ENCODE measurements at places on chromosomes 1 and 21. TPM values are rescaled to one million over a fixed set of nuclear protein-coding genes. Genes with fewer than 3 reads are reported as not detected.

GRCh38 chr1:16042096-16042495 is 1.5 kb upstream of the CLCNKB start:
- no peak for DNase-seq

DNA sequence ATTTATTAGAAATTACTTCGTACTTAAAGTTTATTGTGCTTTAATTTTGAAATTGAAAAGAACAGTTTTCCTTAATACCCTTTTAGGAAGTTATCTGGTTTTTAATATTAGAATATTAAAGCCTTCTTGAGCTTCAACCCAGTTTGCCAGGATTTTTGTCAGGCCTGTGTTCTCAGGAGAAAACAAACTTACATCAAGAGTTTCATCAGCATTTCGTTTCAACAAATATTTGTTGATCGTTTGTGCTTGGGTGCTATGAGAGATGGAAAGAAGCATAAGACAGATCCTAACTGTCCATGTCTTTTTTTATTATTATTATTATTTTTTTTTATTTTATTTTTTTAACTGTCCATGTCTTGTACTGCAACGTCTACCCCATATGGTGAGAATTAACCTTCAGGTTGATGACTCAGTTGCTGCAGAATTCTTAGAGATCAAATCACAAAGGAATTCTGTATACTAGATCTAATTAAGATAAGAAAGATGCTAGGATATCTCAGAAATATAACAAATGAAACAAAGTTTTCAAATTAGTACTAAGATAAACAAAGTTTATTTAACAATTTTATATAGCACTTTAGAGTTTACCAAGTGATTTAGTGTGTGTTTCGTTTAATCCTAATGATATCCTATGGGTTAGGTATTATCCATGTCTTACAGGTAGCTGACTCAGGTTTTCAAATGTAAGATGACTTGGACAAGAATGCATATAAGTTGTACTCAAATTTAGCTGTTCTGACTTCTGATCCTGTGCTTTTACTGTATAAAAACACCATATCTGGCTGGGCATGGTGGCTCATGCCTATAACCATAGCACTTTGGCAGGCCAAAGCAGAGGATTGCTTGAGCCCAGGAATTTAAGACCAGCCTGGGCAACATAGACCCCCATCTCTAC is 14.3 kb downstream of the FBXO28 start:
- peak; percentile 41 for DNase-seq

DNA sequence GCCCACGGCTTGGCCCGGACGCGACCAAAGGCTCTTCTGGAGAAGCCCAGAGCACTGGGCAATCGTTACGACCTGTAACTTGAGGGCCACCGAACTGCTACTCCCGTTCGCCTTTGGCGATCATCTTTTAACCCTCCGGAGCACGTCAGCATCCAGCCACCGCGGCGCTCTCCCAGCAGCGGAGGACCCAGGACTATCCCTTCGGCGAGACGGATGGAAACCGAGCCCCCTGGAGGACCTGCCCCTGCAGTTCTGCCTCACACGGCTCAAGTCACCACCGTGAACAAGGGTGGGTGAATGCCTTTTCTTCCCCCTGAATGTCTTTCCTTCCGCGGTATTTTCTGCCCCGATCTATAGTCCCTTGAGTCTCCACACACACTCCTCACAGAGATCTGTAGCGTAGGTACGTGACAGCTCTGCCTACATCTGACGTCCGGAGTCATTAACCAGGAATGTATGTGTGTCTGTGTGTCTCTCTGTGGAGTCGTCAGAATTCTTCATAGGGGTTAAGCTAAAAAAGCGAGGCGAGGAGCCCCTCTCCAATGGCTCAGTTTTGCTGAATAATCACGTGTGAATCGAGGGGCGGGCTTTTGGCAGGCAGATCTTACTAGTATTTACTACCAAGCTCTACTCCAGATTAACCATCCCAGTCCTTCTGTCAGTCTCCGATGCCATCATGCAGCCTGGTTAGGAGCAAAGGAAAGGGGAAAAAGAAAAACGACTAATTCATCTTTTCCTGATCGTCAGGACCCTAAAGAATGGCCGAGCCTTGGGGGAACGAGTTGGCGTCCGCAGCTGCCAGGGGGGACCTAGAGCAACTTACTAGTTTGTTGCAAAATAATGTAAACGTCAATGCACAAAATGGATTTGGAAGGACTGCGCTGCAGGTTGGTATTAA is at the start of gene CDKN2C:
Gene CDKN2C (plus strand): TSS at position 635 of the 898 bp plus-strand sequence. CDS start 124 bp downstream, at position 759.
- DNase-seq: peak; percentile 92

The PCP4 gene
- total RNA-seq: not detected

GRCh38 chr1:51497340-51497739 is 21.7 kb downstream of the EPS15 start:
- DNase-seq: no peak

The HAO2 gene
- total RNA-seq: not detected

The AURKAIP1 gene
- 82.0 TPM for total RNA-seq

- peak; percentile 62 for DNase-seq
Measured at GRCh38 chr1:16145030-16145661, 10.7 kb downstream of the EPHA2 start.

The TRNP1 gene
- total RNA-seq: 19.1 TPM

- DNase-seq: no peak
Measured at GRCh38 chr1:112318263-112318662, 77.8 kb upstream of the CTTNBP2NL start.

DNA sequence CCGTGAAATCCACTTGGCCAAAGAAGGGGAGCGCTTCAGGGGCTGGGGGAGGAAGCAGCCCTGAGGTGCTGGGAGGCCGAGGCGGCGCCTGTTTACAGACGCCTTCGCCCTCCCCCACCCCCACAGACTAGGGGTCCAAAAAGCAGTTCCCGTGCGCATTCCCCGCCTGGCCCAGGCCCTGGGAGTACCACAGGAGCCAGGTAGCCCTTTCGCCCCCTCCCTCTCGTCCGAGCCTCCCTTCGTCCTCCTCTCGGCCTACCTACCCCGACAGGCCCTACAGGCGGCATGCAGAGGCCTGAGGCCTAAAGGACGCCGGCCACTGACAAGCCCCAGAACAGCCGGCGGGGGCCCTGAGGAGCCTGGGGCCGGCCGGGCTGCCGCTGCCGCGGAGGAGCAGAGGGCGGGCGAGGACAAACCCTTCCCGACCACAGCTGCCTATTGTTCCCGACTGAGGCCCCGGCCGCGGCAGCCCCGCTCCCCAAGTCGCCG is 522 bp downstream of the RC3H1 start:
- peak; percentile 40 for DNase-seq

The DNAH14 gene
- total RNA-seq: 33.9 TPM

The GART gene
- total RNA-seq: 75.4 TPM

DNA sequence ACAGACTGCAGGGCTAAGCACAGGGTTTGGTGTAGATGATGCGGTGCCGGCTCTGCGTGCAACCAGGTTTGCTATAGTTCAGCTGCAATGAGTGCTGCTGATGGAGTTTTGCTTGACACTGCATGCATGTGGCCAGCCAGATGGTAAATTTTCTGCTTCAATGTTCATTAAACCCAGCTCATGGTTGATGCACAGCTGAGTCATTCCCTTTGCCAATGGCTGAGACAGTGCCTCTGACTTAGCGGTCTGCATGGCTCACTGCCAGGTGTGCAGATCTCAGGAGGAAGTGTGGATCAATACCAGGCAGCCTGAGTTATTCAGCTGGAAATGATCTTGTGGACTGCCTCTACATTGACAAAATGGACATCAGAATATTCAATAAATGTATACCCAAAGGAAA is 172.7 kb upstream of the ZP4 start:
- peak; percentile 41 for DNase-seq

DNA sequence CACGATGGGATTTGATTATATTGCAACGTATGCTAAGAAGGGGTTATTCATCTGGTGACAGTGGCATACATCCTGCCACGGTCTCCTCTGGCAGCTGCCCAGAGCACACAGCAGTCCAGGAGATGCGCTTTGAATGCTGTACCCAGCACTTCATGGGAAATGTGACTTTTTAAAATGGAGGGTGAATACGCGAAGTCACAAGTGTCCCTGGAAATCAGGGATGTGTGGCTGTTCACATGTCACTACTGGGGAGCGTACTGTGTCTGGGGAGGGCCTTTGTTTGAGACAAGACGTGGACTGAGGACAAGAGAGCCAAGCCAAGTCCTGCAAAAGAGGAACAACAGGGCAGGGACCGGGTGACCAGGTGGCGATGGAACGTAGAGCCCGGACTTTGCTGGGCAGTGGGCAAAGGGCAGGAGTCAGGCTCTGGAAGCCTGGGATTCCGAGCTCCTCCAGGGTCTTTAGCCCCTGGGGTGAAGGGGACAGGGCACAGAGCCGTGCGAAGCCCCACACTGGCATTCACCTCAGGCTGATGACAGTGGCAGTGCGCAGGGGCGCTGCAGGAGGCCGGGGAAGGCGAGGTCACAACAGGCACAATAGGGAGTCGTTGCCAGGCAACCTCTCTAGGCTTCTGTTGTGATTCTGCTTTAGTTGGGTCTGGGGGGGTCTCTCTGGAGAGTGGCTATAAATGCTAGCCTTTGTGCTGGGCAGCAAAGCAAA is 11.4 kb upstream of the ZBTB21 start:
- no peak for DNase-seq

The CRYAA gene
- not detected for total RNA-seq

The UCHL5 gene
- 35.6 TPM for total RNA-seq

DNA sequence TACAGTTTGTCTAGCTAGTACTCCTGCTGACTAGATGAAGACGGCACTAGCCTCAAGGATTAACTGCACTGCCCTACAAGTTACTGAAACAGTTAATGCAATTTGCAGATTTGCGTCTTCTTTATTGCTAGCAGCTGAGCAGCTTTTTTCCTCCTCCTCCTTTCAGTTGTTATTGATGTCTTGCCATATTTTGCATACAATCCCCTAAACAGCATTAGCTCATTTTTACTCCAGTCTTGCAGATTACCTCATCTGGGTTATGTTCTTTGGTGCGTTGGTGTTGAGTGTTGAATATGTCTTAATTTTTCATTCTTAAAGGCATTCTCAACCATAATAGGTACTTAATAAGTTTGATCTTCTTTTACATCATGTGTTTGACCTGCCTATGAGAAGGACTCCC is 363.4 kb upstream of the LYPLAL1 start:
- no peak for DNase-seq

DNA sequence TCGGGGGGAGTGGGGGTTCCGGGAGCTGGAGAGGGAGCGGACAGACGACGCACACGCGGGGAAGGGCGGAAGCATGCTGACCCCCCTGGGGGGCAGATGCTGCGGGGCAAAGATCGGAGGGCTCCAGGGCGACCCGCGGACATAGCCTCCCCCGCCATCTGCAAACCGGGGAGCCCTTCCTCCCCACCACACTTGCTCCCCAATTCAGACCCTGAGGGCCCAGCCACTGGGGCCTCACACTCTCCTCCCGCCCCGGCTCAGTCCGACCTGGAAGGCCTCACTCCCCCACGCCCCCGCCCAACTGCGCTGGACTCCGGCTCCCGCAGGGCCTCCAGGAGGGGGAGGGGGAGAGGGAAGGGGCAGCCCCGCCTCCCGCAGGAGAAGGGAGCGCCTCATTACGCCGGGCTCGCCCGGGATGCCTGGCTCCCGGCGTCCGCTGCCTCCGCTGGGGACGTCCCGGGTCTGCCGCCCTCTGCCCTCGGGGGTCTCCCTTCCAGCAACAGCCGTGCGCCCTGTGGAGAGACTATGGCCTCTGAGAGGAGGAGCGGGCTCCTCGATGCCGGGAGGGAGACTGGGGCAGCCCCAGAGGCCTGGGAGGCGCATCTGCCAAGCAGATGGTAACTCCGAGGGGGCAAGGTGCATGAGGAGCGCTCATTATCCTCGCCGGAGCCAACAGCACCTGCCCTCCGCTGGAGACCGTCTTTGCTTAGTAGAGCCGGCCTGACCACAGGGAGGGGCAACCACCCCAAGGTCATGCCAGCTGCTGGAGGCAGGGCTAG is 636 bp upstream of the CAMK2N1 start:
- peak; percentile 50 for DNase-seq

DNA sequence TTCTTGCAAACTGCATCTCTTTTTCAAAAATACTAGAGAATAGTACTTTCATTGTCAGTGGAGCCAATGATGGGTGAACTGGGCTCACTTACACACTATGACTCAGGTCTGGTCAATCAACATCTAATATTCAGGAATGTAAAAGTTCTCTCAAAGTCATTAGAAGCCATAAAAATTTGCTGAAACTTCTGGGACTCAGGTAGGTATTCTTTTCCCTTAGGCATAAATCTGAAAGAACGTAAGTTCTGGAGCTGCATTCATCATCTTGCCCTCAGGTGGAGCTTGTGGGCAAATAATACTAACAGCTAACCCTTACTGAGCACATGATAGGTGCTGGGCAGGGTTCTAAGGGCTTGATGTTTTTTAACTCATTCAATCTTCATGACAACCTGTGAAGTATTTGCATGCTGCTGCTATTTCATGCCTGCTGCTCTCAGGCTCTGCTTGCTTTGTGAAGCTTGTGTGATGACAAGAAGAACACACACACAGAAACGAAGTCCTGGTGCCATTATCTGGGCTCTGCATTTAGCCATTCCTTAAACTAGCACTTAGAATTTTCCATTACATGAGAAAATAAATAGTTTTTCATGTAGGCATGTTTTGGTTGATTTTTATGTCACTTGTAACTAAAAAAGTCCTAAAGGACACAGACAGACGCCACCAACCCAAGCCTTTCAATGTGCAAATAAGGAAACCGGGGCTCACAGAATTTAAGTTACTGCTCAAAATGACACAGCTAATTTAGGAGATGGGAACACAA is 394.2 kb upstream of the LYPLAL1 start:
- DNase-seq: peak; percentile 40

GRCh38 chr1:171899838-171900237 is 58.5 kb downstream of the DNM3 start:
- DNase-seq: no peak

GRCh38 chr21:44533121-44533890 is 6.7 kb downstream of the KRTAP10-1 start:
- no peak for DNase-seq

DNA sequence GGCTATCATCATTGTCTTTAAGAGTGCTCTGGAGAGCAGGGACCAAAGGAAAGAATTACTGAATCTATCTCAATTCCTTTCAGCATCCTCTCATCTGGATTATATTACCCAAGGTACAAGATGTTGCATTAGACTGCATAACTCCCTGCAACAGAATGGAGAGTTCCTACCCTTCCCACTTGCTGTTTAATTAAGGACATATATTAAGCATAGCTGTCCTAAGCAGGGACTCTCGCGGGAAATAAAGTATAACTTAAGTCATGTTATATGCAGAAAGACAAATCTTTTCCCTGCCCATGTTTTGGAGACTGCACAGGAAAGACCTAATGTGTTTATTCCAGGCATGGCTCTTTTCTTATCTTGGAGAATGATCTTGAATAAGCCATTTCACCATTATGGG is 6.8 kb upstream of the JAM2 start:
- no peak for DNase-seq

GRCh38 chr1:179038528-179039281 is 13.0 kb downstream of the FAM20B start:
- DNase-seq: peak; percentile 43

The DMBX1 gene
- total RNA-seq: not detected
